ENCODE measurements at places on chromosomes 16 and 17.

GRCh38 chr17:44829523-44830358 lies at the start of gene GJC1:
Gene GJC1, minus strand, starts transcription at chr17:44830287. Its CDS starts 24,470 bp downstream, at chr17:44805817.
- no peak for DNase-seq

DNA sequence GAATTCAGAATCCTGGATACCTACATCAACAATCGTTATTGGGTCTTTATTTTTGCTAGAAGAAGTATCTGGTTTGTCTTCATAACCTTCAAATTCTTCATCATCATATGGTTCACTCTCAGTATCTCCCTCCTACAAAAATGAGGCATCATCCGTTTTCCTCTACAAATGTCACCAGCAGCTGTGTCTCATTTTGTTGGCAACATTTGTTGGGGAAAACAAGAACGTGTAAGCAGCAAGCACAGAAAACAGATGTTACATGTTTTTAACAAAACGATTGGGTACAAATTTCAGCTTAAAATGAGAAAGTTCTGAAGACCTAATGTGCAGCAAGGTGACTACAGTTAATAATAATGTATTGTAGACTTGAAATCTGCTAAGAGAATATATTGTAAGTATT lies 8.7 kb downstream of the CCDC47 start:
- no peak for DNase-seq

DNA sequence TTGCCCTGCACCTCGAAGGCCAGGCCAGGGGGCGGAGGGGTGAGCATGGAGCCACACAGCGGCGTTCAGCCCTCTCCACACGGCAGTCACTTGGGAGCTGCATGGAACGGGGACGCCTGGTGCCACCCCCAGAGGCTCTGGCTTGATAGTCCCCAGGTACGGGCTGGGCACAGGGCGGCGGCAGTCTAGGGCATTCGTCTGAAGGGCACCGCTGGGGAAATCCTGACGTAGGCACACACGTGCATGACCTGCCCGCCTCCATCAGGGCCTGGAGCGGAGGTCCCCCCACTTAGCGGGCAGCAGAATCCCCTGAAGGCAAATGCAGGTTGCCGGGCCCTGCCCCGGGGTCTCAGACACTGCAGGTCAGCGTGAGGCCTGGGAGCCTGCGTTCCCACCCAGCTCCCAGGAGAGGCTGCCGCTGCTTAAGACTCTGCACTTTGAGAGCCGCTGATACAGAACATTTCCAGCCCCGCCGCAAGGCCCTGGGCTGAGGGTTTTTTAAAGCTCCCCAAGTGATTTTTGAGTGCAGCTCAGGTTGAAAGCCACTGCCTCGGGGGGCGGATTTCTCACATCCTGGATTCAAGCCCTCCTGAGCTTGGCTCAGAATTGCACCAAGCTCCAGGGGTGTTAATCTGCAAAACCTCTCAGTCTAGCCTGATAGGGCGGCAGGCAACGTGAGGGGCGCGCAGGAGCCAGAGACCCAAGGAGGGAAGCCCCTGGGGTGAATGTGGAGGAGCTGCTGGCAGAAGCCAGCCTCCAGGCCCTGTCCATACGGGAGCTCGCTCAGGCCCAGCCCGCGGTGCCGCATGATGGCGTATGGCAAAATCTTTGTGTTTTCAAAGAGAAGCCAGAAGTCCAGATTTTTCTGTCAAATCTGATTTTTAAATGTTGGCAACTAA lies 182.3 kb upstream of the GSE1 start:
- no peak for DNase-seq

DNA sequence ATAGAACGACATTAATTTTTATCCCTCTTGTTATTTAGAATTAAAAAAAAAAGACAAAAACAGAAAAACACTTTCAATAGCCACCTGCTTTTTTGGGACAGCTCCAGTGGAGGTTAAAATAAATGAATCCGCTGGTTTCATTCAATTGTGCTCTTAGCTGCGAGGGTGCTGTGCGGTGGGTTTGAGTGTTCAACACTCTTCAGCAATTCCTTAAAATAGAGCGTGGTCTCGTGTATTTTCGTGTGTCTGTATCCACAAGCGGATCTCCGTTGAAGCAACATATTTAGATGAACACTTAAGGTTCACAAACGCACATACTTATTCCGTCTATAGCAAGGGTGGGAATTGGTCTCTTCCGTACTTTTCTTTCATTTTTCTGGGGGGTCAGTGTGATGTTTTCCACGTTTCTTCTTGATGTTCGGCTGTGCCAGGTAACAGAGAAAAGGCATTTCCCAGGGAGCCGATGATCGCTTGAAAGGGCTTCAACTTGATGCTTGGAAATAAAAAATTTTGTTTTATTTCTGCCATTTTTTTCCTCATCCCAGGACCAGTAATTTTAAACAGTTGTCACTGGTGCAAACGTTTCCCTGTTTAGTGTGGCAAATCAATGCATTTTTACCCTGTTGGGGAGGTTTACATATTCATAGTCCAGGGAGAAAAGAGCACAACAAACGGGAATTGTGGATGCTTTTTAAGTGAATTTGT lies 297.9 kb downstream of the IRF8 start:
- DNase-seq, result no peak

DNA sequence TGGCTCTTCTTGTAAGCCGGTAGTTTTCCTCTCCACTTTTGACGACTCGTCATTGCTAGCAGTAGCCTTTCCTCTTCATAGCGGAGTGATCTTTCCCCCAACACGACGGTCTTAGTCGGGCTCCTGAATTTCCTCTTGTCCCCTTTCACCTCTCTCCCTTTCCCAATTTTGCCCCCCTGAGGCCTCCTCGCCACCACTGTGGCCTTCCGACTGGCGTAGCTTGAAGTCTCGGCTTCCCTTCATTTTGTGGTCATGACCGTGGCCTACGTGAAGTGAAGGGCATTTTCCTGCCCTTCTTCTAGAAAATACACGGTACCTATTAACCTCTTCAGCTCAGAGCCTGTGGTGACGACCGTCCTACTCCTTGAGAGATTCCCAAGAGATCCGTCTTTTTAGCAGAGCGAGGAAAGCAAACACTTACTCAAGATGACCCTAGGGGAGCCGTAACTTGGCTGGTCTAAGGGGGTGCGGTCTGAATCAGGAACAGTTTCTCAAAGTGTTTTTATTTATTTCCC lies 787 bp downstream of the PRKAR1A start:
- DNase-seq, result peak; percentile 62

GRCh38 chr17:41680426-41681040 lies 8.2 kb upstream of the EIF1 start:
- no peak for DNase-seq

DNA sequence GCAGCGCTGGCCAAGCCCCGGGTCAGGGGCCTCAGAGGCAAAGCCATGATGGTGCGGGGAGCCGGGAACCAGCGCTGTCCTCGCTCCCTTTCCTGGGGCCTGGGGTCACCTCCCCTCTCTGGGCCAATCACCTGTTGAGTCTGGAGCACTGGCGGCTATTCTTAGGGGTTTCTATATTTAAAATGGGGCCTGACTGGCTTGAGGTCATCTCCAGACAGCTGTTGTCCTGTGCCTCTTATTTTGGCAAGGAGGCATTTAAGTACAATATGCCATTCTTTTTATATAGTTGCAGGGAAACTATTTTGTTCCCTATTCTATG lies at the start of gene COX6A2:
Gene COX6A2 (minus strand): TSS at position 82 of the 319 bp plus-strand sequence. CDS start 35 bp downstream, at position 47.
- peak; percentile 46 for DNase-seq

All from C1 segment of cervical spinal cord (tissue), 14 donors.